Kidney capillary endothelial cell (primary cell): ENCODE measurements at places on chromosomes 11 and 22.
A peak's percentile ranks its signal among the peaks of the same experiment; 100 is the strongest.

GRCh38 chr22:38135133-38135706, 24.7 kb upstream of the BAIAP2L2 start:
- peak; percentile 77 for DNase-seq

- peak; percentile 33 for DNase-seq
Measured at GRCh38 chr11:3834664-3835461, 5.9 kb downstream of the RHOG start.

GRCh38 chr22:42617155-42617983, 2.7 kb upstream of the POLDIP3 start:
- no peak for DNase-seq

DNA sequence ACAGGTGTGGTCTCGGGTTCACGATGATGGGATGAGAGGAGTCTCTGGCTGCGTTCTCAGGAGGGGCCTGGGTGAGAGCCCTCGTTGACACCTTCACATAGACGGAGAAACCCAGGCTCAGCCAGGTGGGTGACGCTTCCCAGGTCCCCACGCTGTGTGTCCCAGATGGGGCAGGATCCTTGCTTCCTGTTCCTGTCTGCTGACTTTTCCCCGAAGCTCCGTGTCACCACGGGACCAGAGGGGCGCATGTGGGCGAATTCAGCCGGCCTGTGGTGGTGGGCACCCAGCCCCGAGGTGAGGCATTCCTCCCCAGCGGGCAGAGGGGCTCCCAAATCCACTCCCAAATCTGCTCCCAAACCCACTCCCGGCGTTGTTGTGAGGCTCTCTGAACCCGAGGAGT, 732.8 kb downstream of the BRD1 start:
- no peak for DNase-seq

DNA sequence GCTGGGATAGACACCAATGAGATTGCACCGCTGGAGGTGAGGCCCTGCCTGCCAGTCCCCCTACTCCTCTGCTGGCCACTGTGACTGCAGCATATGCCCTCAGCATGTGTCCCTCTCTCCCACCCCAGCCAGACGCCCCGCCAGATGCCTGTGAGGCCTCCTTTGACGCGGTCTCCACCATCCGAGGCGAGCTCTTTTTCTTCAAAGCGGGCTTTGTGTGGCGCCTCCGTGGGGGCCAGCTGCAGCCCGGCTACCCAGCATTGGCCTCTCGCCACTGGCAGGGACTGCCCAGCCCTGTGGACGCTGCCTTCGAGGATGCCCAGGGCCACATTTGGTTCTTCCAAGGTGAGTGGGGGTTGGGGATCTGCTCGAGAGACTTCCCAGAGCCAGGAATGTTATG, 5.7 kb upstream of the SMARCB1 start:
- DNase-seq = no peak

GRCh38 chr11:8604078-8604723, 10.2 kb upstream of the STK33 start:
- peak; percentile 66 for DNase-seq

GRCh38 chr11:80636999-80637398, 1196.2 kb upstream of the TENM4 start:
- no peak for DNase-seq

DNA sequence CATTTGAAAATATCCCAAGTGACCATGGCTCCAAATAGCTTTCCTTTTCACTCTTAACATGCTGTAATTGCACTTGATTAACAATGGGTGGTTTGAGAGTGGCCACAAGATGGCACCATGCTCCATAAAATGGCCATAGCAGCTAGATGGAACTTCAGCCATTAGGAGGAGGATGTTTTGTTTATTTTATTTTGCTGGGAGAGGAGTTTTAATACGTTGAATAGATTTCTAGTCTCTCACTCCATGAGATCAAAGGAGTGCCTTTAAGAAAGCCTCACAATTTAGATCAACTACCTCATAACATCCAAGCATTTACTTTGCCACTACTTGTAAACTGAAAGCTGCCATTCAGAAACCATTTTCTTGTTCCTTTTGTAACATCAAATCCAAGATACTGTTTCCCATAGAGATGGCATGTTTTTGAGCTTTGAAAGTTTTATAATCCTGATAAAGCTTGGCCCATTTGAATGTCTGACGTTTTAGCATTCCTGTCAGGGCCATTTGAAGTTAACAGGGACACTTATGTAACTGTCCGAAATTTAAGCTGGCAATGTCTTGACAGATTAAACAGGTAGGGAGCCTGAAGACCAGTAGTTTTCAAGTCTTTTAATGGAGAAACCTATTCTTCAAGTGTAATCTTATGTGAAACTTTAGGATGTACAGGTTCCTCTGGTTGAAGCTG, 4.7 kb downstream of the FEN1 start:
- peak; percentile 74 for DNase-seq

- no peak for DNase-seq
Measured at GRCh38 chr11:75386942-75387630, 12.2 kb upstream of the RPS3 start.

- no peak for DNase-seq
Measured at GRCh38 chr11:19814421-19814820, 101.8 kb downstream of the NAV2 start.

GRCh38 chr11:12420040-12420439, 42.7 kb downstream of the PARVA start:
- DNase-seq = no peak

- no peak for DNase-seq
Measured at GRCh38 chr22:49925525-49926128, 7.2 kb downstream of the CRELD2 start.

DNA sequence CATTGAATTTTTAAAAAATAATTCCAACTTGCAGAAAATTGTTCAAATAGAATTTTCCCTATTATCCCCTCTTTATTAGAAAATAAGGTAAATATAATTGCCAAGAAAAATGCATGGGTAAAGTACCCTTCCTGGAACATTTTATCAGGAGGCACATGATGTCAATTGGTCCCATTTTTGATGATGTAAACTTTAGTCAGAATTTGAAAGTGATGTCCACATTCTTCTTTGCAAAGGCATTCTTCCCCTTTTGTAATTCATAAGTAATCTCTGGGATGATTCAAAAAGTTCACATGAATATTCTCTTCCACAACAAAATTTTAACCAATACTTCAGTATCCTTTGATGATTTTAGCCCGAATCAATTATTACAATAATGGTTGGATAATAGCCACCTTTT, 86.9 kb upstream of the ANO3 start:
- DNase-seq = no peak

- no peak for DNase-seq
Measured at GRCh38 chr22:43723816-43724215, 88.3 kb downstream of the EFCAB6 start.

- no peak for DNase-seq
Measured at GRCh38 chr11:18490736-18491485, 35.3 kb downstream of the LDHAL6A start.

GRCh38 chr22:46504584-46504983, 32.8 kb downstream of the CELSR1 start:
- no peak for DNase-seq

DNA sequence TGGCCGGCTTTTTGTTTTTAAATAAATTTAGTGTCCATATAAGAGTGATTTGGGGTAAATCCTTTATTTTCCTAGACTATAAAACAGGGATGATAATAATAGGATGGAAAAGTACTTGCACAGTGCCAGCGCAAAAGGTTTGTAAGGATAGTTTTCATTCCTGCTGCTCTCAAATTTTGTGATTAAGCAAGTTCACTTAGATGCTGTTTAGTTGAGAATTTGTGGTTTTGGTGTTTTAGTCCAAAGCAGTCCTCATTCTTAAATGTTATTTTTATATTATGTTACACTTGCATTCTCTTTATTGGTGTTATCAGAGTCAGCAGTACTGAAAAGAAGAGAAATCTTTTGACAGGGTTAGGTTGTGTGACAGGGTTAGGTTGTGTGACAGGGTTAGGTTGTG, 47.9 kb downstream of the PPP6R3 start:
- DNase-seq = no peak

DNA sequence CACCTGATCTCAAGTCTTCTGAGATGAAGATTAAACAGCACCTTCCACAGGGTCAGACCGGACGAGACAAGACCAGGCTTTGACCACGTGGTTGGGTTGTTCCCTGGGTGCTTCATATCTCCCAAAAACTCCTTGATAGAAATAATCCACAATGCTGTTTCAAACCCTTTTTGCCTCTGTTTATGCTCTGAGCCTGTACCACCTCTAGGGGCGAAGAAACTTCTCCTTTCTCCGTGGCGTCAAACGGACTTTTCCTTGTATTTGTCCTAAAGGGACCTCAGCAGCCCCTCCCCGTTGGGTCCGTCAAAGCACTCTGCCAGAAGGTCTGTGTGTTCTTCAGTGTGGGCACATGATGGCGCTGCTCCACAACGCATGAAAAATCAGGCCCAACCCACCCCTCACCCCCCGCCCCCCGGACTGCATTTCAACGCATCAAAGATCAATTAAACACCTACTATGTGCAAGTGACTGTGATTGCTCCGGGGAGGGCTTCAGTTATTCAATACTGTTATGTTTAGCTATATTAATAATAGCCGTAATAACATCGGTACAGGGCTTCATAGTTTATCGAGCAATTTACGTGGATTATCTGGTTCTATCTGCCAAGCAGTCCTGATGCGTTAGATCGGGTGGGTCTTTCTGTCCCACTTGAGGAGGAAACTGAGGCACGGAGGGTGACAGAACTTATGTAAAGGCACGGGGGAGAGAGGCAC, 17.3 kb upstream of the EIF3D start:
- peak; percentile 48 for DNase-seq

DNA sequence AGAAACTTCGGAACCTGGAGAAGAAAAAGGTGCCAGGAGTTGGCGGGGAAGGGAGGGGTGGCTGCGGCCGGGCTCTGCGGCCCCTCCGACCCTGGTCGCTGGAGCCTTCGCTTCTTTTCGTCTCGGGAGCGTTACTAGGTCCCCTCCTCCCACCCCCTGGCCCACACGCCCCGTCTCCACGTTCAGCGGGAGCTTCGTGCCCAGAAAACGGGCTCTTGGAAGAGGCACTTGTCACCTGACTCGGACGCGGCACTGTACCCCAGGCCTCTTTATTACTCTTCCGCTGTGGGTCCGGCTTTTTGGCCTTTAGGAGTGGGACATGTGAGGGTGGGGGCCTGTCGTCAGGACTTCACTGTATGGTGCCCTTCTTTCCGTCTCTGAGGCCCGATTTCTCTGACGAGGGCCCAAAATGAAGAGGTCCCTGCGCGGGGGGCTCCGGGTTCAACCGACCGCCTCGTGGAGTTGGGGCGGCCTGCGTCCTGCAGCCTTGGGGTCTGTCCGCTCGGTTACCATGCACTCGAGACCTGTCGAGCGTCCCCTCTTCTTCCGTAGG, 1.2 kb downstream of the CAPRIN1 start:
- DNase-seq = no peak
